ENCODE measurements at places on chromosomes 4 and X. TPM values are rescaled to one million over a fixed set of nuclear protein-coding genes. Genes with fewer than 3 reads are reported as not detected.

DNA sequence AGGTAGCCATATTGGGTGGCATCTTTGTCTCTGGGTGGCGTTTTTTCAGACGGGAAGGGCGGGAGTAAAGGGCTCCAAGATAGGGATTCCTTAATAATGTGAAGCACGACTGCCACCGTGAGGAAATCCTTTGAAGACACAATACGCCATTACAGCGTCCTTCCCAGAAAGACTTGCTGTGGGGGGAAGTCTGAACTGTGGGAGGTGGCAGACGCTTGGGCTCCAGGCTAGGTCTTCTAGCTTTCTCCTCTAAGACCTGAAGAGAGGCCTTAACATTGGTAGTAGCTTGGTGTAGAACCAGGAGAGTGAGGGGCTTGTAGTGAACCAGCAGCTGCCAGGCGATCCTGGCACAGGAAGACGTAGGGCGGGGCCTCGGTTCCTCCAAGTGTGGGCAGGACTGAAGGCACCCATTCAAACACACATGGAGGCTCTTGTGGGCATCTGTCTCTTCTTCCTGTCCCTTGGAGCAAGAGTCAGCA is 197.3 kb downstream of the OR13H1 start:
- DNase-seq = no peak
- no peak overlapping the region for H3K27ac ChIP-seq
- no peaks in the 10 kb centered on the region for H3K27me3 ChIP-seq
- peaks cover 53% of the 10 kb centered on the region for H3K36me3 ChIP-seq
- H3K4me1 ChIP-seq = no peaks in the 10 kb centered on the region
- no peak overlapping the region for H3K4me3 ChIP-seq

- no peak for DNase-seq
- no peaks in the 10 kb centered on the region for H3K4me1 ChIP-seq
- no peaks in the 10 kb centered on the region for H3K36me3 ChIP-seq
- H3K27ac ChIP-seq = no peak overlapping the region
- H3K4me3 ChIP-seq = no peak overlapping the region
These were observed 17.5 kb downstream of the CFAP99 start for GRCh38 chr4:2436301-2436700.

GRCh38 chr4:90960840-90961239 is 833.6 kb downstream of the CCSER1 start:
- H3K27ac ChIP-seq = no peak overlapping the region
- no peak overlapping the region for H3K4me3 ChIP-seq
- no peak for DNase-seq
- H3K27me3 ChIP-seq = no peaks in the 10 kb centered on the region
- no peaks in the 10 kb centered on the region for H3K36me3 ChIP-seq

- H3K27ac ChIP-seq = no peak overlapping the region
- H3K27me3 ChIP-seq = no peaks in the 10 kb centered on the region
- H3K4me1 ChIP-seq = no peaks in the 10 kb centered on the region
- H3K4me3 ChIP-seq = no peak overlapping the region
These were observed 402.2 kb downstream of the AFF2 start for GRCh38 chrX:148902581-148902980.

DNA sequence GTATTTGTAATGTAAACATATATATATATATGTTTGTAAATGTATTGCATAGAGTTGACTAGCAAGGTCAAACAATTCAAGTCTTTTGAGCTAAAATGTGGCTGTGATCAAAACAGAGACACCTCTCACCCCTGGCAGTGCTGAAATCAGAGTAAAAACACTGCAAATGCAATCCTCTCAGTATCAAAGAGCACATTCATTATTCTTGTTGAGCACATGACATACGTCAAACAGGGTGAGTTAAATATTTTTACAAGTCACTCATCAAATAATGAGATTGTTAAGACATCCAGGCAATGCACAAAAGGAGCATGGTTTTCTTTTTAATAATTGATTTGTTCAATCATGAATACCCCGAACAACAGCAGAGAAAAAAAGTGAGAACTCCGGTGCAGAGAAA is 114.1 kb upstream of the KCNIP4 start:
- no peak for DNase-seq
- no peak overlapping the region for H3K27ac ChIP-seq
- H3K4me3 ChIP-seq = no peak overlapping the region
- peaks cover 6% of the 10 kb centered on the region for H3K4me1 ChIP-seq

The PROM1 gene
- 105 TPM for total RNA-seq

The FHIP1A gene
- total RNA-seq = 26.9 TPM
